ENCODE measurements at places on chromosomes 7 and 10. TPM values are rescaled to one million over a fixed set of nuclear protein-coding genes. Genes with fewer than 3 reads are reported as not detected.

- no peak for DNase-seq
Observed at GRCh38 chr10:72887043-72887442, 6.5 kb upstream of the OIT3 start.

DNA sequence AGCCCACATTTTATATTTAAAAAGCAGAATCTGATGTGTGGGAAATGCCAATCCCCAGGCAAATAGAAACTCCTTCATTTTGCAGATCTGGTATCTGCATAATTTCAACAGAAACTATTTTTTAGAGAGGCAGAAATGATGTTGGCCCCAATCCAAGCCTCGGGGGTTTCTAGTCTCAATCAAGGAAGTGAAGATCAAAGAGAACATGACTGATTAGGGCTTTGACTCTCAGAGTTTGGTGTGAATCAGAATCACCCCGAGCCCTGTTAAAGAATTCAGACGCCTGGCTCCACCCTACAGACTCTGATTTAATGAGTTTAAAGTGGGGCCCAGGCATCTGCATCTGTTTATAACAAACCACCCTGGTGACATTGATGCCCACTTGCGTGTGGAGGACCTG lies 36.7 kb upstream of the UBE2H start:
- no peak for DNase-seq

- DNase-seq: no peak
Observed at GRCh38 chr10:13740461-13740860, 153.7 kb downstream of the PRPF18 start.

DNA sequence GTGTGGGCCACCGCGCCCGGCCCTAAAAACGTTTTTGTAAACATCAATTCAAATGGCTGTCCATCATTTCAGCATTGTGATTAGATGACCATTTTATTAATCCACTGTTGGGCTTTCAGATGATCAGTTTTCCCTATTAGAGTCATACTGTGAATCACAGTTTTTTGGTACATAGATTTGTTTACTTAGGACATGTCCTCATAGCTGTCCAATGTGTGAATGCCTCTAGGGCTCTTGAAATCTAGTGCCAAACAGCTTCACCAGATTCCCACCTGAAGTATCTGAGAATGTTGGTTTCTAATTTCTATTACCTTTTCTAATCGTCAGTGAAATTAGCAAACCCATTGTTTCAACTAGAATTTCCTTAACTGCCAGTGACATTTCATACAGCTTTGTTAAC lies 66.8 kb downstream of the UPF2 start:
- no peak for DNase-seq

DNA sequence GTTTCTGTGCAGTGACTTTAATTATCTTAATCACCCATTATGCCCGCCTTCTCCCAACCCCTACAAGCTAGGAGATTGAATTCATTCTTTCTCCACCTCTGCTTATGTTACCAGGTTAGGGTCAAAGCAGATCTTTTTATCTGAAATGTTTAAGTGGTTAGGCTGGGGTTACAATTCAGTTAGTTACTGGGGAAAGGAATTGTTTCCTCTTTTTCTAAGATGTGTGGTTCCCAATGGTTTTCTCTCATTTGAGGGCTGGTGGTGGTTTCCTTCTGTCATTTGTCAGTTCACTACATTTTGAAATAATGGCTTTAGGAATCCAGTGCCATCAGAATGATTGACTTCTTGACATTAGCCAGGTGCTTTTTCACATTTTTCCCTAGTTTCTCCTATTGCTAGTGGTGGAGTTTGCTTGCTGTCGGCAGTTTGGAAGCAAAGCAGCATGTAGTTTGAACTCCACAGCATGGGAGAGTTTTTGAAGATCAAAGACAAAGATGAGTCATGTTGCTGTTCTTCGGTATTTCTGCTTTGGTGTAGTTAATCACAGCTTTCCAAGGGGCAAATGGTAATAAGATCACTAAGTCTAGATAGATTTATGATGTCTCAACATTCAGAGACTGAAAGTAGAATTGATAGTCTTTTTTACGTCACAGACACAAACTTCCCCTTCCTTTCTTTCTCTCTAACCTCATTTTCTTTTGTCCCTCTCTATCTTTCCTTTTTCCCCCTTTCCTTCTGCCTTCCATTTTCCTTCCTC lies 168.2 kb downstream of the SND1 start:
- DNase-seq: no peak

GRCh38 chr7:96479015-96479645 lies 157.2 kb upstream of the SLC25A13 start:
- DNase-seq: no peak

DNA sequence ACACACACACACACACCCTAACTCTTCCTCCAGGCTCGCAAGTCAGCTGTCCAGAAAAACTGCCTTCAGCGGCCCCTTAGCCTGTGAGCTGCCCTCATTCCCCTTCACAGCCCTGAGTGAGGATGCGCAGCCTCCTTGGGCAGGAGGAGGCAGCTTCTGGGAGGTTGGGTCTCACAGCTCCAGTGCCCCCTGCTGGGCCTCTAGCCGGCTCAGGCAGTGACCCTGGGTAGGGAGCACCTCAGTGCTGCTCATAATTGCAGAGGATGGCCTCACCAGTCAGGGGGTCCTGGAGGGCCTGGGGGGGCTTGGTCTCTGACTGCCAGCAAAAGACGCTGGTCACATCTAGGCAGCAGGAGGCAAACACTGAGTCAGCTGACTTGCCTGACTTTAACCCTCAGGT lies 43.7 kb downstream of the ZNF273 start:
- DNase-seq: no peak

KIAA1217 gene
- 4.1 TPM for total RNA-seq

ANKRD30A gene
- total RNA-seq: not detected

CH25H gene
- total RNA-seq: 0.82 TPM

OR6V1 gene
- total RNA-seq: not detected

HSPA12A gene
- 33.0 TPM for total RNA-seq

BTBD16 gene
- not detected for total RNA-seq

ST8SIA6 gene
- 4.9 TPM for total RNA-seq

ITIH5 gene
- total RNA-seq: 14.7 TPM
